ENCODE measurements at places on chromosomes 5 and 9.

GRCh38 chr5:179151286-179152118, 91.3 kb downstream of the ZNF354C start:
- no peak for DNase-seq

GRCh38 chr5:133480866-133481265, 131.5 kb downstream of the FSTL4 start:
- DNase-seq, result no peak

GRCh38 chr9:83636813-83637212, 13.9 kb downstream of the IDNK start:
- DNase-seq, result no peak

DNA sequence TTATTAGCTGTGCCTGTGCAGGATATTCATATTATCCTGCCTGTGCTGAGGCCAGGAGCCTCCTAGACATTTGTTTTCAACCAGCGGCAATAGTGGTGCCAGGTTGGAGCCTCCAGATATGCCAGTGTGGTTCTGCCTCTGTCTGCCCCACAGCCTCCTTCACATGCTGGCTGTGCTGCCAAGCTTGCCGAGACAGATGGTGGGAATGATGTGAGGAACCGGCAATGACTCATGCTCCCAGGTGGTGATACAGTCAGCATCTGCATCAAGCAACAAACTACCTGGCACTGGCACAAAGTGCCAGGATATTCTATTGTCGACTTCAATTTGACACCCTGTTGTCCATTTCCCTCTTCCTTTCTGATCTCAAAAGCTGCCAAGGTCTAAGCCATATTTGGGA, 285.7 kb downstream of the CHSY3 start:
- no peak for DNase-seq

- no peak for DNase-seq
Observed at GRCh38 chr5:160167624-160168165, 48.4 kb upstream of the PWWP2A start.

GRCh38 chr5:81830596-81830995, 79.7 kb upstream of the SSBP2 start:
- DNase-seq, result no peak
